Stimulated activated naive CD4-positive, alpha-beta T cell (primary cell): ENCODE measurements at places on chromosomes 5 and 9.

DNA sequence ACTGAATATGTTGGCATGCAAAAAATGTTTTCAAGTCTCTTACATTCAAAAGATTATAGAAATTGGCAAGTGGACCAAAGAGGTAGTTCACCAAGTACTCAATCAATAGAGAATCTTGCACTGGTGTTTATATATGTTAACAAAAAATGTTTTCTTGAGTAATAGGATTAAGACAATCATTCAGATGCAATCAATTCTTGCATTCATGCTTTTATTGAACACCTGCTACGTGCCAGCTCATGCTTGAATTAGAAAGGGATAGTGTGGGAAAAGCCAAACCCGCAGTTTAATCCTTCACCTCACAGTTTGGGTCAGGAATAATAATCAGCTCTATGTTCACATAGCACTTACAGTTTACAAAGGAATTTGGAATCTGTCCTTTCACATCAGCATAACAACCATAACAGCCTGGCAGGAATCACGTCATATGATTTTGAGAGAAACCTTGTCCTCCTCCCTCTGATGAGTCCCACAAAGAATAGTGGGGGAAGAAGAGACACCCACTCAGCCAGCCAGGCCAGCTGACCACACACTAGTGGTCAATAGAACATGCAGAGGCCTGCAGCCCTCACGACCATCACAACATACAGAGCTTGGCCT, 36.8 kb upstream of the FRRS1L start:
- DNase-seq: no peak

DNA sequence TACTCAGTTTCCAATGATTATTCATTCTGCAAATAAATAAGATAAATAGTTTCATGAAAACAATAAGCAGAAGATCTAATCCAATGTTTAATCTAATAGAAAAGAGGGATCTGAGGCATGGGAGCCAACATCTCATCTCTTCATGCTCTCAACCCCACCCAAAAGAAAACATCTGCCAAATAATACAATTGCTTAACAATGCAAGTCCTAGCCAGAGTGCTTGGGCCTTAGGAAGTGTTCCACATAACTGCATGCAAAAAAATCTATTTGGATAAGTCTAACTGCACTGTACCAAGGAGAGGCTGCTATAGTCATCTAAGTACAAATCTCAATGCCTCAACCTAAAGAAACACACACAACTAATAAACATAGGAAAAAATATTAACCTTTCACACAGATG, 606.0 kb downstream of the CDH9 start:
- no peak for DNase-seq

- DNase-seq: no peak
Observed at GRCh38 chr5:138964647-138965201, 89.6 kb upstream of the LRRTM2 start.

GRCh38 chr9:109325089-109325488, 4.2 kb upstream of the EPB41L4B start:
- DNase-seq: no peak

GRCh38 chr9:91900055-91900796, 49.8 kb downstream of the ROR2 start:
- no peak for DNase-seq

DNA sequence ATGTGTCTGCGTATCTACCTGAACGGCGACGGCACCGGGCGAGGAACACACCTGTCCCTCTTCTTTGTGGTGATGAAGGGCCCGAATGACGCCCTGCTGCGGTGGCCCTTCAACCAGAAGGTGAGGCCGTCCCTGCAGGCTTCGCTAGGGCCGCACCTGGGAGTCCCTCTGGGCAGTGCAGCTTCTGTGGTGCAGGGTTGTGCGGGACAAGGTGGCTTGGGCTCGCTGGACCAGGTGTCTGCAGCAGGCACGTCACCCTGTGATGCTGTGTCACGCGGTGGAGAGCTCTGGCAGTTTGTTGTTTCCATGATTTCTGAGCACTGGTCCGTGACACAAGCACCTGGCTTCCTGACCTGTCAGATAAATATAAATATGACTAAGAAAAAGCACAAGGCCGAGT, 20.7 kb downstream of the FBXW5 start:
- DNase-seq: no peak

- no peak for DNase-seq
Observed at GRCh38 chr9:35757226-35757891, 3.3 kb upstream of the MSMP start.

DNA sequence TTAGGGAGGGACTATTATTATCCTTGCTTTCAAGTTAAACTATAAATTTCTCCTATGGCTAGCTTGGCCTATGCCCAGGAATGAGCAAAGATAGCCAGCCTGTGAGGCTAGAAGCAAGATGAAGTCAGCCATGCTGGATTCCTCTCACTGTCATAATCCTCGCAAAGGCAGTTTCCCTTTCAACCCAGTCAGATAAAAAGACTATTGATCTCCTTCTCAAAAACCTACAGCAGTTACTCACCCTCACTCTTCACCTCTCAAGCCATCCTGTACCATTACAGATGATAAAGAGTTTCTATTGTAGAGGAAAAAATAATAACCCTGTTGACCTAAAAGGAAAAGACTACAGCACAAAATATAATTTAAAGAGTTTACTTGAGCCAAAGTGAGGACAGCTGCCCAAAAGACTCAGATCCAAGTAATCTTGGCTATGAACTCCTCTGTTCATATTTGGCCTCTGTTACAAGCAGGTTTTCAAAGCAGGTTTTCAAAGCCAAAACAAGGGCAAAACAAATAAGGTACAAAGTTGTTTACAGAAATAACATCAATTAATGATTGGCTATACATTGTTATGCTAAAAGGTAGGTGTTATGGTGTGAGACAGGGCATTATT, 41.7 kb downstream of the KCNV2 start:
- DNase-seq: no peak

DNA sequence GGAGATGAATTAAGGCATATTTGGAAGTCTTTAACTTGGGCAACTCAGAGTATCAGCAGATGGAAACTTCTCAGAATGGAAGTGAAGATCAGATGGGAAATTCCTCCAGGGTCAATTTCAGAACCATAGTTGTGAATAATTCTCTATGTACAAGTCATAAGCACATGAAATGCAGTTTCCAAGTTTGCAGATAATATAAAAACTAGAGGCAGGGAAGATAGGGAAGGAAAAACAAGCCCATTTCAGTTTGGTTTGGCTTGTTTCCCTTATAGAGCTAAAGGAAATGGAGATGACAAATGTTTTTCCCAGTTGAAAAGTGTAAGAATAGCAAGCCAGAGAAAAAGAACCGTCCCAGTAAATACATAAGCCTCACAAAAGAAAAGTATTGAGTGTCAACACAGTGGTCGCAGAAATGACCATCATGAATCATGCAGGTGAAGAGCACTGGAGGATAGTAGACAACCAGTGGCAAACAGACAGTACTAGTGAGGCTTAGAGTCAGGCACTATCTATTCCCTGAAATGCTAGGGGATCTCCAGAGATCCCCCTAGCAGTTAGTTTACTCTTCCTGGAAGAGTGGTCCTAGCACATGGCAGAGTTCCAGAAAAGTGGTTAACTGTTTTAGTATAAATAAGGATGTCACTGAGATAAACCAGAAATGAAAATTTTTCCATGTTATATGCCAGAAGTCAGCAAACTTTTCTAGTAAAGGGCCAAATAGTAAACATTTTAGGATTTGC, 245.9 kb downstream of the SAXO1 start:
- no peak for DNase-seq

DNA sequence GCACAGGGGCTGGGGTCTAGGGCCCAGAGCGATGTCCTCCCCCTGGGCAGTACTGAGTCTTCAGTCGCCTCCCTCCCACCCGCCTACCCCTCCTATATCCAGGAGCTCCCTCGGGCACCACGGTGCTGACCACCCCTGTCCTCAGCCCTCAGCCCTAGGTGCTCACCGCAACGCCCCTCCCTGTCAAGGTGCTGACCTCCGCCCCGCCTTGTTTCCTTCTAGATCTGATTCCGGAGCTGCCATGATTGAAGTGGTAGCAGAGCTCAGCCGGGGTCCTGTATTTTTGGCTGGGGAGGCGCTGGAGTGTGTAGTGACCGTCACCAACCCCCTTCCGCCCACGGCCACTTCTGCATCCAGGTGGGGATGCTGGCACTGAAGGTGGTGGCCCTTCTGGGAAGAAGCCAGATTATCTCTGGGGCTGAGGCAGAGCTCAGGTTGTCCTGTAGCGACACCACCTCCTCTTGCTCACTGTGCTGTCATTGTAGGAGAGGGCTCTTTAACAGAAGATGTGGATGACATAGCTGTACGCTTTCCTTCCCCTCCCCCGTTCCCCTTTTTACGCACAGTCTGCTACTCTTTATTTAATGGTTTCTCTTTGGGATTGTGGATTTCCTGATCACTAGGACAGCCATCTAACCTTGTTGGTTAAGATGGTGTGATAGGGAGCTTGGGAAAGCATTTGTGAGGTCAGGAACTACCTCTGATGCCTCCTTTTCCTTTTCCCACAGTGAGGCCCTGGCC, 598 bp downstream of the RGP1 start:
- peak; percentile 16 for DNase-seq

GRCh38 chr9:110427497-110428104, 89.9 kb upstream of the TXNDC8 start:
- DNase-seq: no peak

- DNase-seq: no peak
Observed at GRCh38 chr5:116377276-116378006, 197.2 kb downstream of the SEMA6A start.

DNA sequence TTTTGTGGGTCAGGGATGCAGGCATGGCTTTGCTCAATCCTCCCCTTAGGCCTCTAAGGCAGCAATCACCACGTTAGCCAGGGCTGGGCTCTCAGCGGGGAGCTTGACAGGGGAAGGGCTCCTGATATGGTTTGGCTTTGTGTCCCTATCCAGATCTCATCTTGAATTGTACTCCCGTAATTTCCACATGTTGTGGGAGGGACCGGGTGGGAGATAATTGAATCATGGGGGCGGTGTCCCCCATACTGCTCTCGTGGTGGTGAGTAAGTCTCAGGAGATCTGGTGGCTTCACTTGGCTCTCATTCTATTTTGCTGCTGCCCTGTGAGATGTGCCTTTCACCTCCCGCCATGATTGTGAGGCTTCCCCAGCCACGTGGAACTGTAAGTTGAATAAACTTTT, 11.5 kb upstream of the IRX4 start:
- DNase-seq: no peak

DNA sequence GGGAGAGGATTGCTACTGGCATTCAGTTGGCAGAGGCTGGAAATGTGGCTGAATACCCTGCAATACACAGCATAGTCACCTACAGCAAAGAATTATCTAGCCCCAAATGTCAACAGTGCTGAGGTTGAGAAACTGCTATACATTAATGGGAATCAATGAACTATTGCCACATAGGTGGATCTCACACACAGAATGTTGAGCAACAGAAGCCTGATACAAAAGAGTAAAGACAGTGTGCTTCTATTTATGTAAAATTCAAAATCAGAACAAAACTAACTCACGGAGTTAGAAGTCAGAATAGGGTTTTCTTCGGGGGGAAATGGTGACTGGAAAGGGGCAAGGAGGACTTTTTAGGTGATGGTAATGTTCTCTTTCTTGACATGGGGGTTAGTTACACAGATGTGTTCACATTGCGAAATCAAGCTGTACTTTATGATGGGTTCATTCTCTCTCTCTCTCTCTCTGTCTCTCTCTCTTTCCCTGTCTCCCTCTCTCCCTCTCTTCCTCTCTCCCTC, 45.7 kb upstream of the PANK3 start:
- DNase-seq: no peak

DNA sequence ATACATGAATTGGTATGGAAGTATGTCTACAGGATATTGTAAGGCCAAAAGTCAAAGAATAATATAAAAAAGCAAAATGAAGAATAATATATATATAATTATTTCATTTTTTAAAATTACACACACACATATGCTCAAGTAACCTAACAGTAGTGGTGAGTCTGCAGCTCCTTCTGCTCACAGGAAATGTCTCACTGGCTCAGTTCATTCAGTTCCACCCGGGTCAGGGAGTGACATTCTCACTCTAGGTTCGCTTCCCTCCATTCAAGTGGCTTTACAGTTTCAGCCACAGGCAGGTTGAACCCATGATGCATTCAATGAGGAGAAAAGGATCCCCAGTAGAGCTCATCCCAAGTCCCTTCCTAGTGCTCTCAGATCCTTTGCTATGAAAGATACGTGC, 90.8 kb downstream of the SUSD1 start:
- no peak for DNase-seq

GRCh38 chr5:78923622-78923970, 61.5 kb downstream of the ARSB start:
- DNase-seq: no peak

- DNase-seq: no peak
Observed at GRCh38 chr5:9655641-9656040, 25.5 kb upstream of the TAS2R1 start.

GRCh38 chr9:133995012-133995896, 3.1 kb upstream of the VAV2 start:
- DNase-seq: no peak

DNA sequence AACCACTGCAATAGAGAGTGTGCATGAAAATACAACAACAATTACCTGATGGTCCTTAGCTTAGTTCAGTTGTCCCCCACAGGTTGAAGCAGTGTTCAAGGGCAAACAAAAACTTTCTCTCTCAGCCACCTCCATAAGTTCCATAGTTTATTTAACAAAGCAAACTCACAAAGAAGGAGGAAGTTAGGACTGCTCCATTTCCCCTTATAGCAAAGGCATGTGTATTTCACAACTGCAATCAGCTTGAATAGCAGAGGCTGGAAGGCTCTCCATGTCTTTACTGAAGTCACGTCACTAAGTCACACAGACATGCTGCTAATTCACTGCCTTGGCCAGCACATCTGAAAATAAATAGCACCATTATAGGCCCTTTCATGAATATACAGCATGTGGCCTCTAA, 43.3 kb downstream of the DOCK8 start:
- no peak for DNase-seq

DNA sequence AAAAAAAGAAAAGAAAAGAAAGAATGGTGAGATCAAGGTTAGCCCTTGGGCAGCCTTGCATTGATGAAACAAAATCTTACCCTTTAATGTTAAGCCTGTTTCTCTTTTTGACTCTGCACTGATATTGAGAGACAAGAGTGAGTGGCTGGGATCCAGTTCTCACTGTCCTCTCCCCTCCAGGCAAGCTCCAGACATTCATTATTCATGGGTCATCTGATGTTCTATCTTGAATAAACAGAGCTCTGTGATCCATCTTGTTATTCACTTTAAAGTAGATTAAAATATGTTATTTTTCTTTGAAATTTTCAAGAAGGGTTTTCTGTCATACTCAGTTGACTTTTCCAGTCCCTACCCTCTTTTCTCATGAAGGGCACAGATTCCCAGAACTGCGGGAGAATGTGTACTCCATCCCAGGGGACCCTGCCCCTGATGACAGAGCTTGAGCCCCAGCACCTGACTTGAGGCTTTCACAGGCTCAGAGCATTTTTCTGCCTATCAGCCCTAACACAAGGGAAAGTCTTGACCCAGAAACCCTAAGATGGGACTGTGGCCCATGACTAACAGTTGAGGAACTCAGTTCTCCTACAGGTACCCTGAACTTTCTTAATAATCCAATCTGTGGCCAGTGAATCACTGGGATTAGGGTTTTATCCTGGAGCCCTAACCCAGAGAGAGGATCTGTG, 24.1 kb downstream of the ACTL7B start:
- DNase-seq: no peak

GRCh38 chr9:124489222-124489621, 18.0 kb downstream of the NR5A1 start:
- DNase-seq: no peak
